ENCODE measurements at places on chromosomes 5 and 9.

- DNase-seq = no peak
Measured at GRCh38 chr5:127891942-127892341, 188.8 kb downstream of the CCDC192 start.

DNA sequence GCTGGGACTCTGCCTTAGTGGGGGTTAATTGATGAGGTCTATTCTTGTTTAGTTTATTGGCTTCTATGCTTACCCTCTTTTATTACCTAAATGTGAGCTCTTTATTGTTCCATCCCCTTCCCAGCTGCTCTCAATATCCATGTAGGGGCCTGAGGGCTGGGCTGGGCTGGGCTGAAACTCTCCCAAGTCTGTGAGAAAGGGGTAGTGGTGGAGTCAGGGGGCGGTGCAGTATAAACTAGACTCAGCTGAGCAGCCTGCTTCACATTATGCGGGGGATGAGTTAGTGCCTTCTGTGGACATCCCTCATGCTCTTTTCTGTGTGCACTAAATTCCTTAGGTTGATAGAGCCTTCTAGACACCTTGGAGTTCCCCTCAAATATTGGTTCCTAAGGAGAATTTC lies 451.8 kb upstream of the PTGER4 start:
- DNase-seq = no peak

GRCh38 chr9:77587851-77588250 lies 60.3 kb downstream of the GNA14 start:
- DNase-seq = no peak

DNA sequence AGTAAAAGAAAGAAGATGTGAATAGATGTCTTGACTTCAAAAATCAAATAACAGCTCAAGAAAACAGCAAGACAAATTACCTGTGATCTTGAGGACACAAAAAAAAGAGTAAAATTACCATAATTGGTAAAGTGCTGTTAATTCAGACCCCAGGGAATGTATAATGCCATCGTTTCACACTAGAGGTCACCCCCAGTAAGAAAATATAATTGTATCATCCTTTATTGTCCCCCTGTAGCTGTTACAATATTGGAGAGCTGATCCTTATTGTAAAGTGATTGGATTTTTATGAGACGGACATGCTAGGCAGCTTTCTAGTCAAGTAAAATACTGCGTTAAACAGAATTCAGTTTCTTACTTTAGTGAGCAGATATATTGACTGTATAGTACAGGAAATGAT lies 377.0 kb downstream of the TLE1 start:
- DNase-seq = no peak

GRCh38 chr5:40570408-40571129 lies 109.1 kb upstream of the PTGER4 start:
- no peak for DNase-seq
